Stimulated activated CD4-positive, alpha-beta T cell treated with anti-CD3 and anti-CD28 coated beads, Interleukin-12 subunit alpha, Interleukin-12 subunit beta, amount 100 ng/mL, for 48 hours (primary cell): ENCODE measurements at places on chromosomes 5 and 9.

DNA sequence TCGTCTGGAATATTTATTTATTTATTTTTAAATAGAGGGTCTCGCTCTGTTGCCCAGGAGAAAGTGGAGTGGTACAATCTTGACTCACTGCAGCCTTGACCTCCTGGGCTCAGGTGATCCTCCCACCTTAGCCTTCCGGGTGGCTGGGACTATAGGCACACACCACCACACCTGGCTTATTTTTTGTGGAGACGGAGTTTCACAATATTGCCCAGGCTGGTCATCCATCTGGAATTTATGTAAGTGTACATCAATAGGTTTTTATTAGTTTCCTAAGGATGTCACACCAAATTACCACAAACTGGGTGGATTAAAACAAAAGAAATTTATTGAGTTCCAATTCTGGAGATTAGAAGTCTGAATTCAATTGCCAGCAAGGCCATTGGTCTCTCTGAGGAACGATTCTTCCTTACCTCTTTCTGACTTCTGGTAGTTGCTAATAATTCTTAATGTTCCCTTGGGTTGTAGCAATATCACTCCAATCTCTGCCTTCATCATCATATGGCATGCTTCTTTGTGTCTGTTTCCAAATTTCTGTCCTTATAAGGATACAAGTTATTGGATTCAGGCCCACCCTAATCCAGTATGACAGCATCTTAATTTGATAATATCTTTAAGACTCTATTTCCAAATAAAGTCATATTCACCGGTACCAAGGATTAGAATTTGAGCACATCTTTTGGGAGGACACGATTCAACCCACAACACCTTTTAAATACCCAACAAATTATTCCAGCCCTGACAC lies 16.3 kb upstream of the RAD23B start:
- no peak for DNase-seq

DNA sequence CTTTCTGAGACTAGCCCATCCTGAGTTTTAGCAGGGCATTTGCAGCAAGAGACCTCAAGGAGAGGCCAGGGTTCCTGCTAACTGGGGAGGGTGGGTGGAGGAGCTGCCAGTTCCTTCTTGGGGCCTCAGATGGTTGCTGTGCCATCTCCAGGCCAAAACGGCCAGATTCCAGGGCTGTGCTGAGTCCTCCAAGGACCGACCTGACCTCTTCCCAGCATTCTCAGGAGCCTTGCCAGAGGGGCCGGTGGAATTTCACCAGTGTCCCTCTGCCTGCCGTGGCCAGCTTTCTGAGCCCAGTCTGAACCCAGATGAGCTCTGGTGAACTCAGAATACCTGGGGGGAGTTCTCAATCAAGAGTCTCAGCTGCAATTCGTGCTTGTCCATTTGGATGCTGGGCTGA lies 54.3 kb downstream of the TSTD2 start:
- DNase-seq, result no peak

DNA sequence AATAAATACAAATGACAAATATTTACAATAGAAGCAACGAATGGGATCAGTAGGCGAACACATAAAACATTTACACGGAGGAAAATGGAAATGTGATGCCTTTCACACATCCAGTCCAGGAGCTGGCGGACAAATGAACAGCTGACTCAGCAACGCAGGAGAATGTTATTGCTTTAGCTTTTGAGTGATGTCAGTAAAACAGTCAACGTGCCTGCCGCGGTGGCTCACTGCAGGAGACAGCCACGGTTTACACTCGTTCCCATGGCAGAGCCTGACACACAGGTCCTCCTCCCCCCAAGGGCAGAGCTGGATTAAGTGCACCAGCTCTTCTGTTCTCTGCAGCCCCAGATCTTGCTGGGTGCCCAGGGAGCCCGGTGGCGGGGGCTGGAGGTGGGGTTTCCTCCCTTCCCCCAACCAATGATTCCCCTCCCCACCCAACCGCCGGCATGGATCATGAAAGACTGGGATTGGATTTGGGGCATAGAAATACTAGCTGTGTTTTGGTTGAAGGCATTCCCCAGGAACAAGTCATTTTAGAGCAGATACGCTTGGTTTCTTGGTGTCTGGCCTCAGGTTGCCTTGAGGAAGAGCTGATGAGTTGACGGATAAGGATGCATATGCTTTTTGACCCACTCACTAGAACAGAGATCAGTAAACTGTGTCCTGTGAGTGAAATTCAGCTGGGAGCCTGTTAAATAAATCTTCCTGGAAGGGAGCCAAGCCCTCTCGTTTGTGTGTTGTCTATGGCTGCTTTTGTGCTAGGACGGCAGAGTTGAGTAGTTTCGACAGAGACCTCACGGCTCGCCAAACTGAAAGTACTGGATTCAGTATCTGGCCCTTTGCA lies 12.5 kb downstream of the STC2 start:
- no peak for DNase-seq

DNA sequence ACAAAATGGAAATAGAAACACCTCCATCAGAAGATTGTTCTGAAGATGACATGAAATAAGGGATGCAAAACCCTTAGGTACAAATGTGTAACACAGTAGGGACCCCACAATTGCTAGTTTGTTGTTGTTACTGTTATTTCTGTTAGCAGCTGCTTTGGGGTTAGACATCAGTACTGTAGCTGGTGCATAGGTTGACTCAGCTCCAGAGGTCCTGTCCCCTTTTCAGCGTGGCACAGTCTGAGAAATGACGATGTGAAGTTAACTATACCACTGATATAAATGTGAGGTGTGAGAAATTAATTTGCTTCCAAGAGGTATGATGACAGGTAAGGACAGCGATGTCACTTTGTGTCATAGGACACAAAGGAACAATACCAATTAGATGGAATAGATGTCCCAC lies 384.6 kb upstream of the KLF4 start:
- DNase-seq, result no peak

- DNase-seq, result no peak
Measured at GRCh38 chr5:39175273-39175955, 43.9 kb downstream of the FYB1 start.

- no peak for DNase-seq
Measured at GRCh38 chr9:94281101-94281500, 22.0 kb downstream of the ZNF169 start.

DNA sequence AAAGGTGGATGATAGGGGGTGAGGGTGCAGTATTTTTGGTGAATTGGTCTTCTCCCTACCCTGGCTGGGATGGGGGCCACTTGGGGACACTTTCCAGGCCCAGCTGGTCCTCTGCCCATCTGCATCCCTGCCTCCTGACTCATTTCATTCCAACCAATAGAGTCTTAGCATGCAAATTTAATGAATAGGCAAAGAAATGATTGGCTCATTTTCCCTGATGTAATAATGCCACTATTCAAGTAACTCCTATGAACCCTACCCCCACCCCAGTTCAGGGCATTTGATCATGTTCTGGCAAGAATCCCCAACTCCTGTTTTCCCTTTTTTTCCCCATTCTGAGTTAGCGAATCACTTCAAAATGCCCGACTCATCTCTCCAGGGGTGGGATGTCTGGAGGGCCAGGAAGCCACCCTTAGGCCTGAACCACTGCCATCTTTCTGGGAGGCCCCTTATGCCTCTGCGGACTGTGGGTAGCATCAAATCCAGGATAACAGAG lies 56.7 kb downstream of the PCDH1 start:
- DNase-seq, result no peak
